Anterior cingulate cortex (tissue), 58 donors: ENCODE measurements at places on chromosomes 7 and 10.

- no peak for DNase-seq
Measured at GRCh38 chr7:132117636-132118035, 458.6 kb downstream of the PLXNA4 start.

DNA sequence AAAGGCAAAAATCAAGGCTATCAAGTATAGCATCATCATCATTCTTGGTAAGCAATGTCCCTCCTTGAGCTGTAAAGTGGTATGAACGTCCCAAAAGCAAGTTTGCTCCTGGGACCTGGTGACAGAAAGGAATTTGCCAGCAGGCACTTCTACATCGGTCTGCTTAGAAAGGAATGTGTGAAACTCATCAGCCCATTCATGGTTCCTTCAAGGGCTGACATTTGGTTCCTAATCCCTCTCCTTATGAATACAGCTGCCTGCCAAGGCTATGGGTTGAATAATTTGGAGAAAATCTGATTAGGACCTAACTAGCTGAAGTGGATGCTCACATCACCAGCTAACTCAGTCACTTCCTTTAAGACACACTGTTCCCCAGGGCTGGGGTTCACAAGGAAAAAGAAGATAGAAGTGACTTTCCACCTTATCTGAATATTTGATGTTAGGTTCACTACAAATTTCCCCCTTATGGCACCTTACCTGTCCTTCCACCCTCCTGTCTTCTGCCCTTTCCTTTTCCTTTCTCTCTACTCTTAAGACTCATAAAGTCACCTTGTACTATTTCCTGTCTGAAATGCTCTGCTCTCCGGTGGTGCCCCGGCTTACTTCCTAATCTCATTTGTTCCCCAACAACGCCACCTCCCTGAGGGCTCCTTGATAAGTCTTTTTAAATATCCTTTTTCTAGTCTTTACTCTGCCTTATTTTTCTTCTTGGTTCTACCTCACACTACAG is 187.1 kb downstream of the NPSR1 start:
- no peak for DNase-seq

DNA sequence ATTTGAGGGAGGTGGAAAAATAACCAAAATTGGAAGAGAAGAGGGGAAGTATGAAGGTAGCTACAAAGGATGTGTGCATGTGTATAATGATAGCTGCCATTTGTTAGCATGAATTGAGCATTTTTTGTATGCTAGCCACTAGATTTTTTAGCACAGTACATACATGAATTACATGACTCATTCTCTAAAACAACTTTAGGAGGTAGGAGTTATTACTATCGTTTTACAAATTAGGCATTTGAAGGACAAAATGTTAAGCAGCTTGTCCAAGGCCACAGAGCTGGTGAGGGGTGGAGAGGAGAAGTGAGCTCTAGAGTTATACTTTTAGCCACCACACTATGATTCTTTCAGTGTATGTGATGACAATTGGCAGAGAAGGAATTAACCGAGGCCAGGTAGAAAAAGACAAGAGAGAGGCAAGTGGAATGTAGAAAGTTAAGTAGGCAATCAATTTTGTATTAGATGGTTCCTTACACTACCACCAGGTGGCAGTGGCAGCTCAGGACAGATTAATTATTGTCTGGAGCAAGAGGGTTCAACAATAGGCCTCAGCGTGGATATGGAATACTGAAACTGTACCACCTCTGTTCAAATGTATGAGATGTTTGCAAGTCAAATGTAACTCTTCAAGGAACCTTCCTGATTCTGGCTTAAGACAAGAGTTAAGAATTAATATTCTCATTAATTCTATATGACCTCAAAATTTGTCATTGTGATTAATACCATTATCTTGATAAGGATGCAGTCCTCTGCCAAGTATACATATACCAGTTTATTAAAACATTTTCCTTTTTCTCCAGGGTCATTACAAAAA is 128.0 kb downstream of the MBL2 start:
- DNase-seq = no peak

GRCh38 chr7:104979167-104979841 is 34.7 kb upstream of the KMT2E start:
- DNase-seq = no peak

DNA sequence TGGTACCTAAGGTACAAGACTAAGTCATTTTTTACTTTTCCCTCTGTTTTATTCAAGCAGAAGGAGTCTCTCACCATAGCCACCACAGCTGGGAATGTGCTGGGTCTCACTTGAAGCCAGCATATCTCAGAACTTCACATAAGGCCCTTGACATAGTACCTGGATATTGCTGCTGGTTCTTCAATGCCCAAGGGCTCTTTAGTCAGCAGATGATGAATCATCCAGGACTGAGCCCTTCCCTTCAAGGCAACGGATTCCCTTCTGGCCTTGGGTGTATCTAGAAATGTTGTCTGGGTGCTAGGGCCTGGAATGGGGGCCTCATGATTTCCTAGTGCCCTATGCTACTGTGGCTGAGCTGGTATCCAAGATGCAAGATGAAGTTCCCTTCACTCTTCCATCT is 93.9 kb downstream of the ADCYAP1R1 start:
- DNase-seq = no peak

GRCh38 chr7:5429253-5429856 is 5.7 kb upstream of the TNRC18 start:
- DNase-seq = no peak

DNA sequence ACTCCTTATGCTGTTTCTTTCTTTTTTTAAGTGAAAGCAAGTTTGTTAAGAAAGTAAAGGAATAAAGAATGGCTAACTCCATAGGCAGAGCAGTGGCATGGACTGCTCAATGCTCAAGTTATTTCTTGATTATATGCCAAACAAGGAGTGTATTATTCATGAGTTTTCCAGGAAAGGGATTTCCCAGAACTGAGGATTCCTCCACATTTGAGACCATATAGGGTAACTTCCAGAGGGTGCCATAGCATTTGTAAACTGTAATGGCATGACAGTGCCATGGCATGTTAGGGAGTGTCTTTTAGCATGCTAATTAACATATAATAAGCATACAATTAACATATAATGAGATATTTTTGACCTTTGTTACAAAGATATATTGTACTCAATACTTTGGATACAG is 1034.5 kb upstream of the PHF14 start:
- DNase-seq = no peak

GRCh38 chr10:33347211-33347610 is 12.7 kb upstream of the NRP1 start:
- no peak for DNase-seq

DNA sequence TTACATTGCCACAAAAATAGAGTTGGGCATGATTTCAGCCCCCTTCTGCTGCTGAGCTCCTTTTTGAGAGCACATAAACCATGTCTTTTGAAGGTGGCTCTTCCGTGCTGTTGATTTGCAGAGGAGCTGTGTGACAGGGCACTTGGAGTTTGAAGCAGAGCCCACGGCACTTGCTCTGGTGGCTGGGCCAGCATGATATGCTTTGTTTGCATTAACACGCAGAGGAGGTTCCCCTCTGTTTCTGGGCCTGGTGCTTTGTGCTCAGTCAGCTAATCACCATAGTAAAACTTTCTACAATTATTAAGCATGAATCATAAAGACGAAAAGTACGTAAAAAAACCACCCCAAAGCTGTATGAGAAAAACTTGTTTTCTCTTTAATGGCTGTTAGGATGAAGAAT is 40.1 kb downstream of the RBM33 start:
- DNase-seq = no peak

DNA sequence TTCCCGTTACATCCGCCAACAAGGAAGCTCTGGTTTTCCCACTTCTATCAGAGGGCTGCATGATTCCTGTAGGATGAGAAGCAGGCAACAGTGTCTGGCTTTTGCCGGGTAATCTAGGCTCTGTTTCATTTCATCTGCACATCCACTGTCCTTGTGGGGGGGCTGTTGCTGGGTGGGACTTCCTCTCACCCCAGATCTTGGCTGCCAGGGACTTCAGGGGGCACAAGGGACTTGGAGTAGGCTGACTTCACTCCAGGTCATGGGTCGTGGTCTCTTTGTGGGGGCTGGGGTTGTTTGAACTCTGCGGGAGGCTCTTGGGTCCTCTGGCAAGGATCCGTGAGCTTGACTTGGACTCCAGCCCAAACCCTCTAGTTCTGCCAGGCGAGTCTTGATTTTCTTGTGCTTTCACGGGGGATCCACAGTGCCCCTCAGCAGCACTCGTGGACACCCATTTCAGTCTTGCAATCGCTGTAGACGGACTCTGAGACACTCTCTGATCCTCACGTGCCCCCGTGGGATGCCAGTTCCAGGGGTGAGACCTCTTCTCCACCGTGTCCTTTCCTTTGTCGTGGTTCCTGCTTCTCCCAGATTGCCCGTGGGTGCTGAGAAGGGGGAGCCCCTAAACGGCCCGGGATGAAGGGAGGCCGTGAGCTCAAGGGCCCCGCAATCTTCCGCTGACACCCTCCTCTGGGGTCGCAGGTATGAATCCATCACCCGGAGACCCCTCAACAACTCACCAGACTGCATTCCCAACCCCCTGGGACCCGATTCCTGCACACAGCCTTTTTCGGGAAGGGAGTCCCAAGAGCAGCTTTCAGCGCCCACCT is 21.4 kb upstream of the ZNF273 start:
- DNase-seq = no peak
